Astrocyte of the spinal cord (primary cell): ENCODE measurements at places on chromosomes 6 and 20.

DNA sequence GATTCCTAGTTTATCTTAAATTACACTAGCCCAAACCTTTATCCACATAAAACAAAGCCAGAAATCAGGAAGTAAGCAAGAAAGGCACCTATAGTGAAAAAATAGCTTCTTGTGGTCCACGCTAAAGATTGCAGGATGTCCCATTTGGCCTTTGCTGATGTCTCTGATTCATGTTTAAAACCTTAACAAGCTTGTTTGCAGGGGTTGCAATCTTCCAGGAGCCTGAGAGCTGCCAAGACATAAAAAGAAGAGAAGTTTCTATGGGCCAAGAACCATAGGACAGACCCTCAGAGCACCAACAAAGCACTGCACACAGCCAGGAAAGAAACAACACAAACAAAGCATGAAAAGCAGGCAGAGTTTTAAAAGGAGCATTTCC lies 49.4 kb downstream of the ADAT2 start:
- no peak for DNase-seq

DNA sequence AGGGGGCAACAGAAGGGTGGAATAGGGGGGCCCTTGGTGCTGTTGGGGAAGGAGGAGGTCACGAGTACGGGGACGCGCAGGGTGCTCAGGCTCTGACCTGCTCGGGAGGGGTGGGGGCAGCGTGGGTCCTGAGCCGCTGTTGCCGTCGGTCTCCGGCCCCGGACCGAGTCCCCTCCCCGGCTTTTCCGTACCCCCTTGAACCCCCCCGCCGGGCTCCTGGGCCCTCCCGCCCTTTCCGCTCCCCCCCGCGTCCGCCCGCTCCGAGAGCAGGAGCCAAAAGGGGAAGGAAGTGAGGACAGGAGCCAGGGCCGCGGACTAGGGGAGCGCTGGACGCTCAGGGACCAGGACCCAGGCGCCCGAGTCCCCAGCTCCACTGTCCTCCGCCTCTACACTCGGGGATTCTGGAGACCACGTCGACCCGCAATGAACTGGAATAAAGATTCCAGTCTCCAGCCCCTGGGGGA lies at the start of gene RGL2:
Gene RGL2 (minus strand): TSS at position 170 of the 464 bp plus-strand sequence. CDS start 332 bp downstream, outside the sequence.
- no peak for DNase-seq

DNA sequence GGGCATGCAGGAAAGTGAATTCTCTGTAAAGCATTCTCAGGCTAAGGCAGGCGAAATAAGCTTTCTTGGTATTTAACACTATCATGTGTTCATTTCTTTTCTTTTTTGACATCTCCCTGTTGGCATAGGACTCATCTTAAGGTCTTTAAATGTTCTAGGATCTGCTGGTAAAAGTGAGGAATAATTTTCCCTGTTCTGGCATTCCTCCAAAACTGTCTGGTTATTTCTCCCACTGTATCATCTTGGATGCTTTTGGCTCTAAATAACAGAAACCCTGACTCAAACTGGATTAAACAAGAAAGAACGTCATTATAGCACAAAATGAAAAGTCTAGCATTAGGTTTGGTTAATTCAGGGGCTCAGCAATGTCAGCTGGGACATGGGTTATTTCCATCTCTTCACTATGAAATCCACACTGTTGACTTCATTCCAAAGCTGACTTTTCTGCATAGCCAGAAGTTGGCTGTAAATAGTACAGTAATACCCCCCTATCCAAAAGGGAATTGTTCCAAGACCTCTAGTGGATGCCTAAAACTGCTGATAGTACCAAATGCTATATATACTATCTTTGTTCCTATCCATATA lies 37.9 kb upstream of the SNAP25 start:
- no peak for DNase-seq

DNA sequence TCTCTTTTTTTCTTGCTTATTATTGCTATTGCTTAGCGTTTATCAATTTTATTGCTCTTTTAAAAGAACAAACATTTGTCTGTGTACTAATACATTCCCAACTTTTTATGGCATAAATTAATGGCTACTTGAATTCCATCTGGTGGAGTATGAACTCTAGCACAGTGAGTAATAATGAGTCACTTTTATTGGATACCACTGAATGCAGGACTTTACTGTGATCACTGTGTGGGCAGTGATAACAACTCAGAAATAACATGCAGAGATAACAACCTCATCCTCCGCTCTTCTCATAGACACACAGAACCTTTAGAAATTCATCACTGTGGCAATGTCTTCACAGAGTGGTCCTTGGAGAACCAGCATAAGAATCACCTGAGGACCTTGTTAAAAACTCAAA lies 174.9 kb upstream of the PRND start:
- DNase-seq: peak; percentile 79

- no peak for DNase-seq
Observed at GRCh38 chr20:62475772-62476055, at the start of gene GATA5. Gene GATA5 (minus strand): TSS chr20:62475995. CDS start chr20:62475521, 474 bp downstream.

DNA sequence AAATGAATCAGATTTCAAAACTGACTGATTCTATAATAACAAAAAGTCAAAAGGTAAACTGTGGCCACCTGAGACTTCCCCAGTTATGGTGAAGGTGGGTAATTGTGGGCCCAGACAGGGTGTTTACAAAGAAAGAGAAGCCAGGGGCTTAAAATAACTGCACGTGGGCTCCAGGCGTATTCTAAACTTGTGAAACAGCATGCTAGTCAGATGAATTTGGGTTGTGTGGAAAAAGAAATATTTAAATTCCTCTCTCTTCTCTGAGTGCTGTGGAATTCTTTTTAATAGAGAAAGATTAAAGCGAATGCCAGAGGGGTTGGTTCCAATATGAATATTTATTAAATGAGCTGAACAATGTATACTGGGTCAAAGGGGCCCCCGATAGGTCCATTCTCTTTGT lies 166.3 kb upstream of the AFDN start:
- no peak for DNase-seq

DNA sequence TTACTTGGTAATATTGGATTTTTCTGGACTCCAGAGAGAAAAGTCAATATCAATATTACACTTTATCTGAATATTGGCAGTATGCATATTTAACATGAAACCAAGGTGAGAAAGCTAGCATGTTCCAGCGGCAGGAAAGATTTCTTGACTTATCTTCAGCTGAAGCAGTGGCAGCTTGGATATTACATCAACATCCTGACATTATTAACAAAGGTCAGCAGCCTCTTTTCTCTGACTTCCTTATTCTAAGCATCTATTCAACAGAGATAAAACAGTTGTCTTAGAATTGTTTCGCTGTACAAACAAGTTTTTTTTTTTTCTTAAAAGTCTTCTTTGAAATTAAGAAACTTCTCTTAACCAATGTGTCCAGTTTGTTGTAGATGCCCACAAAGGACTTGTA lies 11.8 kb downstream of the DCBLD1 start:
- peak; percentile 29 for DNase-seq

- no peak for DNase-seq
Observed at GRCh38 chr20:43238266-43238665, 48.6 kb upstream of the PTPRT start.

- DNase-seq: no peak
Observed at GRCh38 chr20:39090906-39091305, 128.8 kb downstream of the DHX35 start.

GRCh38 chr6:113076816-113077215 lies 729.7 kb downstream of the RFPL4B start:
- DNase-seq: no peak

- peak; percentile 94 for DNase-seq
Observed at GRCh38 chr6:85360794-85361642, 88.9 kb upstream of the NT5E start.

- peak; percentile 71 for DNase-seq
Observed at GRCh38 chr20:58160451-58161061, 67.9 kb downstream of the ANKRD60 start.

DNA sequence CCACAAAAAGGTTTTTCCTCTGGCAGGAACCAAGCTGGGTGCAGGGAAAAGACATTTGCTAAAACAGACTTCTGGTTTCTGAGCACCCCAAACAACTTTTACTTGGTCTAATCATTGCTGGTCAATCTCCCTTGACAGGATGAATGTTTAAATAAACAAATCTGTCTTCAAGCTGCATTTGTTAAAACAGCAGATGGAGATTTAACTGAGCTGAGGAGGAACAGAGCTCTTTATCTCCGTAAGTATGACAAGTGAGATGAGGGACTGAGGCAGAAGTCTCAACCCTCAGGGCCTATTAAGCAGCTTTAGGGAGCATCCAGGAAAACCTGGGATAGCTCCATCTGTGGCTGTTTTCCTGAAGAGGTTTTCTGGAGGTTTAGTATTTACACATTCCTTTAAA lies 40.6 kb downstream of the NINL start:
- DNase-seq: no peak

GRCh38 chr6:154206996-154207395 lies 149.6 kb downstream of the IPCEF1 start:
- no peak for DNase-seq

DNA sequence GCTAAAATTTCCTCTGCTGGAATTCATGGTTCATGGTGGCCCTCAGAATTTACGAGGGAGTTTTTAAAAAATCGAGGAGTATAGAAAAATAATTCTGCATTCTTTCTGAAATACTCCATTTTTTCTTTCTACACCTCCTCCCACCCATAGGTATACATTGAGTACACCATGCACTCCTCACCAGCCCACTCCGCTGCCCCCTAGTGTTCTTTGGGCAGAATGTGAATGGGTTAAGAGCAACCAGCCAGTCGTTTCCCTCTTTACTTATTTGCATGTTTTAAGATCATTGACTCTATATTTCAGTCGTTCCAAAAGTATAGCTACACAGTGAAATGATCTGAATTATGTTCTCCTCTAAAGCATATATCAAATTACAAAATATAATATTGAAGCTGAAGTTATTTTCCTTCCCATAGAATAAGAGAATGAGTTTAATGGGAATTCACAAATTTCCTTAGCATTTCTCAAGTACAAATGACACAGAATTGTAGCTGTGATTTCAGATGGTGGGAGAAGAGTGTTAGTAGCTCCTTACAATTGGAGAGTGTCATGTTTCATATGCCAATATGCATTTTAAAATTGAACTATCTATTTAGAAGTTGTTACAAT lies 977.7 kb upstream of the SLC35B3 start:
- DNase-seq: no peak

GRCh38 chr6:111563581-111563980 lies 42.1 kb downstream of the TRAF3IP2 start:
- no peak for DNase-seq

DNA sequence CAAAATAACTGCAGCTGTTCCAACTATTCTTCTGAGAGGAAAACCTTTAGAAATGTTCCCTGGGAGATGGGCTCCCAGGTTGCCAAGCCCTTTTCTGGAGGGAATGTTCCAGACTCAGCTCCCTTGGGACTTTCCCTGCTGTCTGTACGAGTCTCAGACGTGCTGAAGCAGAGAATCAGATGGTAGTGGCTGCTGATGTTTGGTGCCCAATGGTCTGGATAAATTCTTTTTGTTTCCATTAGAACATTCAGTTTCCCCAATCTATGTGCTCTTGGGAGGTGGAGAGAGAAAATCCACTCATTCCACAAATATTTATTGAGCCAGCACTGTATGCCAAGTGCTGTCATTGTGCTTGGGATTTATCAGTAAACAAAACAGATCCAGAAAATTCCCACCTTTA lies 40.0 kb downstream of the SNHG17 start:
- DNase-seq: no peak
